ENCODE measurements at places on chromosomes 2 and 18.

GRCh38 chr18:79733135-79733701 lies 53.6 kb downstream of the CTDP1 start:
- DNase-seq, result no peak

- no peak for DNase-seq
Measured at GRCh38 chr2:199273042-199273511, 184.7 kb downstream of the SATB2 start.

- no peak for DNase-seq
Measured at GRCh38 chr2:222707689-222708273, 36.3 kb downstream of the MOGAT1 start.

DNA sequence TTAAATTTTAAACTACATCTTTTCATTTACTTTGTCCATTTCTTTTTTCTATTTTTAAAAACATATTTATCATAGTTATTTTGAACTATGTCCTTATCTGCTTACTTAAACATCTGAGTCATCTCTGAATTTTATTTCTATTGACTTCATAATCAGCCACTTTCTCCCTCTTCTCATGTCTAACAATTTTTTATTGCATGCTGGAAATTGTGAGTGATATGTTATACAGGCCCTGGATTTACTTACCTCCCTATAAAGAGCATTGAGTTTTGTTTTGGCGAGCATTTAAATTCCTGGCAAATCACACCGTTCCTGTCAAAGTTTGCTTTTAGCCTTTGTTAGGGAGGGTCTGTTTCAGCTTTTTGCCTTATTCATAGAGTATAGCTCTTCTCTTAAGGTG lies 39.3 kb downstream of the KCNIP3 start:
- no peak for DNase-seq

DNA sequence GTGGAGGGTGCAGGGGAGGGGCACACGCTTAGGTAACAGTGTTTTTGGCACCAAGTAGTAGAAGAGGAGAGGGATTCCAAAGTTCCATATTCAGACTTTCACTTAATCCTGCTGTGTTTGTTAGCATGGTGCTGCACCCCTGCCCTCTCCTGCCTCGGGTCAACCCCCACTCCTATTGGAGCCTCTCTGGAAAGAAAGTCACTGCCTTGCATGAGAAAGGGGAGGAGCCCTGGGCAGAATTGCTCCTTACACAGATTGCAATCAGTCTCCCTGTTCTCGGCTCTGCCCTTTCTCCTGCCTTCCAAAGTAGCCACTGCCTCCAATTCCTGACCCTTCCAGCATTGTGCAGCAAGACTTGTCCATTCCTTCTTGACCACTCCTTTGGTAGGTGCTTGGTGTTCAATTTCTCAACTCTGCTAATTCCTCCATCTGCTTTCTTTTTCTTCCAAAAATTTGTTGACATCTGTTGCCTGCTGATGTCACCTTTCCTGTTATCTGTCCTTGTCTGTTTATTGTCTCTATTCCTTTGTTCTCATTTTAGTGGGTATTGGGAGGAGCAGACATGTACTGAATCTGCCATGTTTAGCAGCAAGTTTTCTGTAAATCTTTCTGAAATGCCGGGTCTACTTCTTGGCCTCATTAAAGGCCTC lies 225.4 kb downstream of the LOXHD1 start:
- DNase-seq, result no peak

GRCh38 chr2:166892397-166892796 lies 4.1 kb downstream of the XIRP2 start:
- DNase-seq, result no peak
